ENCODE measurements at places on chromosomes 1 and 21. TPM values are rescaled to one million over a fixed set of nuclear protein-coding genes. Genes with fewer than 3 reads are reported as not detected.
A peak's percentile ranks its signal among the peaks of the same experiment; 100 is the strongest.

- DNase-seq, result no peak
Observed at GRCh38 chr1:184330875-184331274, 56.0 kb upstream of the C1orf21 start.

DNA sequence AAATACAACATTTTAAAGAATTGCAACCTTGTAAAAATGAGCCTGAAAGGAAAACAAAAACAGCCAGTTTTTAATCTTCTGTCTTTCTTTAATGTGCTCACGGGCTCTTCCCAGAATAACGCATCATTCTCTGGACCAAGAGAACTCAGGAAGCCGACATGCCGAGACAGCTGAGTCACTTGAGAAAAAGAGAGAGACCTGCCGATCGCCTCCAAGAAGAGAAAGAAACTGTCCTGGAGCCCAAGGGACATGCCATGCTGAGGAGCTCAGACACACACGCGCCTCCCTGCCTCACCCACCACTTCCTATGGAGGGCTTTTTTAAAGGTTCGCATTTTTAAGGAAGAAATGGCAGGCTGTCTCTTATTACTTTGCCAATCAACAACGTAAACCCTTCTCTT is 176.4 kb downstream of the ZNF281 start:
- peak; percentile 69 for DNase-seq

- DNase-seq, result no peak
Observed at GRCh38 chr1:44619261-44619900, 54.9 kb downstream of the TMEM53 start.

GRCh38 chr21:46193829-46194373 is 9.6 kb upstream of the SPATC1L start:
- no peak for DNase-seq

DNA sequence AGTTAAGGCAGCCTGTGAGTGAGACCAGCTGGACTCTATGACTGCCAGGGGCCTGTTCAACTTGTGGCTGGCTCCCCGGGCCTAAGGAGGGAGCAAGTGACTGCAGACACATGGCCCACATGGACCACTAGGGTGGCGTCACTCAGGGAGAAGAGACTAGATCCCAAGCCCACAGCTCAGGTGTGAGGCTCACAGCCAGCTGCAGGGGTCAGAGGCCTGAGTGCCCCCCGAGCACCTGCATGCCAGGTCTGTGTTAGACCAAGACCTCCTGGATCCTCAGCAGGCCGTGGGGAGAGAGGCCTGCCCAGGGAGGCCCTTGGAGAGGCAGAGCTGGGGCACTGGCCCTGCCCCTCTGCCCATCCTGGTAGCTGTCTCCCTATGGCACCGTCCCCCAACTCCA is 142.4 kb upstream of the RUNX3 start:
- no peak for DNase-seq

DNA sequence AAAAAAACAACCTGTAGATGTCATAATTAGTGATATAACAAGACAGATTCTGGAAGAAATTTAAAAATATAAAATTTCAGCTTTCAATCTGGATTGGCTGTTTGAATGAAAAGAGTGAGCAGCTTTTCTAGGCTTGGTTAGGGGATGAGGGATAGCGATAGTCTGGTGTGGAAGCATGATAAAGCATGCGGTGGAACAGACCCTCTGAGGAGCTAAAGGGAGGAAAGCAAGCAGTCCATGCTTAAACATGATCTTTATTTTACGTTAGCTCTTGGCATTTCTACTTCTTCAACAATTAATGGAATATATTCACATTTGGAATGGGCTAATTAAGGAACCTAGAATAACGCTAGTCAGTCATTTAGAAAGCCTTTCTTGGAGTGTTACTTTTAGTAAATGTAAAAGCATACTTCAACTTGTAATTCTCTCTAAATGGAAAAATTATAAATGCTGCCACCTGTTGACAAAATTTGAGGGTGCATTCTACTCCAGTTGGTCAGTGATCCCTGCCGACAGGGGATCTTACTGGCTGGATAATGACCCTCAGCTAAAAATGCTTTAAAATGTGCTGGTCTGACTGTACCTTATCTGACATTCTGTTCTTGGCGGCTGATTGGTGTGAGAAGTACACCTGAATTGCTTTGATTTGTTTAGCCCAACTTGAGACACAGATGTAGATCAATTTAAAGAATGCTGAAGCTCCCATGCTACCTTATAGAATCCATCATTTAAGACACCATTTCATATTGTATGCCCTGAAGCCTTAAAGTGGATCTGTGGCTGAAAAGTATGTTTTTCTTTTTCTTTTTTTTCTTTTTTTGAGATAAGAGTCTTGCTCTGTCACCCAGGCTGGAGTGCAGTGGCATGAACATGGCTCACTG is 61.2 kb downstream of the AK4 start:
- DNase-seq, result peak; percentile 61

DNA sequence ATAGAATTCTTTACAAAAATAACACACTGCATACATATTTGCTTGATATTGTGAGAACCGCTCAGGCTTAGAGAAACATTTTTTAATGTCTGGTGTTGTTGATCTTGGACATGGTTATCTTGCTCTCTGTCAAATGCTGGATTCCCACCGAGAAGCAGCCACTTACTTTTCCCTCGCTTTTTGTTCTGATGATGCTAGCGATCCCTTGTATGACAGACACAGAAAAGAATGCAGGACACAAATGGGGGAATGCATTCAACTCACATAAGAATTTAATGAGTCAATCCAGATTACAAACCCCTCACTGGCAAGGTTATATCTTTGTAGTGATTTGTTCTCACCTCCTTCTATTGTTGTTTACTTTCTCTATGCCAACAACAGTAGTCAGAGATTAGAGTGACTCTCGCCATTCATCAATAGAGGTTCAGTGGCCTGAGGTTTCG is 76.8 kb upstream of the AKT3 start:
- peak; percentile 93 for DNase-seq

GRCh38 chr1:166029196-166029945 is 137.4 kb downstream of the FAM78B start:
- no peak for DNase-seq

DNA sequence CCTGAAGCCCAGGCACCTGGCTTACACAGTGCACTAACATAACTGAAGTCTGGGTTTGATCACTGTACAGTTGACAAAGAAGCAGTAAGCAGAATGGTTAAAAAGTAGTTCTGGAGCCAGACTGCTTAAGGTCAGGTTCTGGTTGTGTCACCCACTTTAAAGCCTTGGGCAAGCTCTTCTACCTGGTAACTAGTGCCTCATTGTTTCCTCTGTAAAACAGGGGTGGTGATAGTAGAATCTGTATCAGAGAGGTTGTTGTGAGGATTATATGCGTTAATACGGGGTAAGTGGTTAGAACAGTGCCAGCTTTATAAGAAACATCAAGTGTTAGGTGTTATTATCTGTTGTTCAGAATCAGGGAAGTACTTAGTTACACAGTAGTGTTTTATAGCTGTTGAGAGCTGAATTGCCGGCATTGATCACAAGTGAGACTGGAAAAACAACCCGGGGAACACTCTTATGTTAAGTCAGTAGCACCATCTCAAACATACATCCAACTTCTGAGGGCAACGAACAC is 3.7 kb downstream of the BACH1 start:
- DNase-seq, result peak; percentile 31

DNA sequence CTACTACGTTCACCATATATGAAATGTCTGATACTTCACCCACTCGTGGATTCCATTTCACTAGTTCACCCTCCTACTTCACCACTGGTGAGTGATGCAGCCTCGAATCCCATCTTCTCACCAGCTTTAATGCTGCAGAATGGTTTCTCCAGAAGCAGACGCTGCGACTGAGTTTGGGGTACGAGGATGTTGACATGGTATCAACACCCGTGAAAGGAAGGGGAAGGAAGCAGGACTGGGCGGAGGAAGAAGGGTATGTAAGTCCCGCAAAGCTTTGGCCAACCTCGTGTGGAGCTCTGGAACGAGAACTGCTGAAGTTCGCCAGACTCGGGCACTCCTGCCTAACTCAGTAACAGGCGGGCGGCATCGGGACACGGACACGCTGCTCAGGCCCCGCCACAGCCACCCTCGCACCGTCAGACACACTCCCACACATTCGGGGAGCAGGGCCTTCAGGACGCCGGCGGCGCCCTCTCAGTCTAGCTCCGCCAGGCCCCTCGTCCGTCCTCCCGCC is 833 bp upstream of the DIP2A start:
- DNase-seq, result peak; percentile 42

- DNase-seq, result no peak
Observed at GRCh38 chr1:27627061-27627460, 7.9 kb downstream of the FGR start.

The TUT4 gene
- total RNA-seq, result 90.7 TPM

DNA sequence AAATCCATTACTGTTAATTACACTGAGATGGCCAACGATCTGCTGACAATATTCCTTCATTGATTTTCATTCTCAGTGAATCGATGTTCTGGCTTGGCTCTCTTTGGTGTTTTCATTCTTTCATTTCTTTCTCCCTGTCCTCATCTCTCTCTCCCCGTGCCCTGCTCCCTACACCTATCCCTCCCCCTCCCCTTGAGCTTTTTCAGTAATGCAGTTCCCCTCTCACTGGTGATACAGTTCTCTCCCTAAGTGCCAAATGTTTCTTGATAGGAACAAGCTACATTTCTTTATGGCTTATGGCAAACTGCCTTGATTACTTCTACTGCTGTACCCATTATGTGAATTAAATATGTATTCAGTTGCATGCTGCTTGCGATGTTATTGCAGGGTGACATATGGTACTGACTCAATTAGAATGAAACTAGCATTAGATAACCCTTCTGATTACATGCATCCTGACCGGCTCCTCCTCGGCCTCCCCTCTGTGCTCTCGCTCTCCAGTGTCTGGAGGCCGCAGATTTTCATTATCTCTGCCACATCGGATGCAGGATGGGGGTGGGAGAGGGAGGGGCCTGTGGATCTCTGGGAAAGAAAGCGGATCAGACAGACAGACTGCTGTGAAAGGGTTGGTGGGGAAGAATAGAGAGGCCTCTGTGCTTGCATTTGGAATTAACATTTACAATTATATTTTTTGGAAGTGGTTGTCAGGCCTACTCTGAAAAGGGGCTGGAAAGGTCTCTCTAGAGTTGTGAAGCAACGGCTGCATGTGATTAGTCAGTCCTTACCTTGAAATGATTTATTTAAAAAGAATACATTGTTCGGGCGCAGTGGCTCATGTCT is 130.9 kb downstream of the PBX1 start:
- DNase-seq, result no peak

GRCh38 chr1:101438359-101438758 is 201.5 kb downstream of the S1PR1 start:
- DNase-seq, result peak; percentile 50

The BSND gene
- total RNA-seq, result not detected

DNA sequence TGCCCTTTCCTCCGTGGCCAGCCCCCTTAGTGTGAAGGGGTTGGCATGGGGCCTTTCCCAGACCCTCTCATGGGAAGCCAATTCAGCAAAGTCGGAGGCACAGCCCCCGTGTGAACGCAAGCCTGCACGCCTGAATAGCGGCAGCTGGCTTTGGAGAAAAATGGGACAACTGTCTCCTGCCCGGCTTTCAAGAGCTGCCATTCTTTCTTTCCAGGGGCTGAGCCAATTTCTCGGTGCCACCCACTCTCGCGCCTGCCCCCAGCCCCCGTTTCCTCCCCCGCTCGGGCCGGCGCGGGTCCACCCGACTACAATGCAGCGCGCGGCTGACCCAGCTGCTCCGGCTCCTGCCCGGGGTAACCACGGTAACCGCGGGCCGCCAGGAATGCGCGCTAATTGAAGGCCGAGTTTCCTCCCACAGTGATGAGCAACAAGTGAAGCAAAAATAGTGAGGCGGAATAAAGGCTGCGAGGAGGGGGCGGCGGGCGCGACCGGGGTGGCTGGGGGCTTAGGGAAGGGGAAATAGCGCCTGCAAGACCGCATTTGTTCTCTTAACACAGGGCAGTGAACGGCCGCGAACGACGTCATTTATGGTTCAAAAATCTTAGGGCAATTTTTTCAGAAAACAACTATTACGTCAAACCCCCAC is 27.8 kb downstream of the ILDR2 start:
- no peak for DNase-seq

DNA sequence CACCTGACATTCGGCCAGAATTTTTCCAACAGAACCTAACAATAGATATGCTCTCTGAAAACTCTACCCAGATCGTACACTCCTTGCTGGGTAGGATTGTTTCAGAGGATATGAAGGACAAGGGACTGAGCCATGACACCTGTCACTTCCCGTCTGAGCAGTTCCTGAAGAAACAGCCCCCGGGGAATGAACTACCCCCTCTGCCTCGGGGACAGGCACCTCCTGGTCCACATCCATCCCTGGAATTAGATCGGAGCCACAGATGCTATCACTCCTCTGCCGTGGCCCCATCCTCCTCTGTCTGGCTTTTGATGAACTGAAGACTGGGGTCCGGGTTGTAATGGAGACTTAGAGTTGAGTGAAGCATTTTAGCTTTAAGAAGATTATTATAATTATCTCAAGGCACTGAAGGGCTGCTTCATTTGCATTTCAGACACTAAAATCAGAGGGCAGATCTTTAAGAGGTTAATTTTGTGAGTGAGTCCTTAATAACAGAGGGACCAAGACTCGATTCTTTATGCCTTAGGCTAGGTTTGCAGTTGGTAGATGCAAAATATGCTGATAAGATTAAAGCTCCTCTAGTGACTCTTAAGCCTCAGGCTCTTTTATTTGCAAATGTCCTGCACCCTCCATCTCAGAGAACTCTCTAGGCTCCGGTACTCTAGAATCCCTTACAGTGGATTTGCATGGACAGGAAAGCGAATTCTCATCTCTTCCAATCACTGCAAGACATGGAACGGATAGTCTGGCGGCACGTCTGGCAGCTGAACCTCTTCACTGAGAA is 333.8 kb downstream of the KIF26B start:
- no peak for DNase-seq

DNA sequence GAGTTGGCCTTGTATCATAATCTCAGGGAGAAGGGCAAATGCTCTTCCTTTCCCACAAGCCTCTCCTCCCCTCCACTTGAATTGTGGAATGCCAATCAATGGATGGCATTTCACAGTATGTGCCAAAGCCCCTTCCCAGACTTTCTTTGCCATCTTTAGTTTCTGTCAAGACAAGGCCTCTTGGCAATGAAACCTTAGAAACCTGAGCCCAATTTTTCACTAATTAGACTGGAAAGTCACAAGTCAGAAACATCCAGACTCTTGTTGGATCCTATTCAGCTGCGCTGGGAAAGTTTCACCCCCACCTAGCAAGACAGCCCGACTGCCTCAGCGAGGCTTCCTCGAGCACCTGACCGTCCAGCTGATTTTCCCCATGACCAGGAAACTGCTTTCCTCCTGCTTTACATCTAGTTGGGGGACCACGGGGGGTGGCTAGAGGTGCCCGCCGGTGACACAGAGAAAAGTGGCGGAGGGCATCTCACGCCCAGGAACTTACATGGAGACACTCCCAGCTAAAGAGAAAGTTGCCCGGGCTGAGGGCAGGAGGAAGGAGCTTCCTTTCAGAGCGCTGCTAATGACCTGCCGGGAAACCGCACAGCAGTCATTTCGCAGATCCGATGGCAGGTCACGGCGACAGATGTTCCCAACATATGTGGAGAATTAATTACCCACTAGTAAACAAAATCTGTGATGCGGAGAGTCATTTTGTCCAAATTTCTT is 302.6 kb upstream of the RRP15 start:
- DNase-seq, result no peak

DNA sequence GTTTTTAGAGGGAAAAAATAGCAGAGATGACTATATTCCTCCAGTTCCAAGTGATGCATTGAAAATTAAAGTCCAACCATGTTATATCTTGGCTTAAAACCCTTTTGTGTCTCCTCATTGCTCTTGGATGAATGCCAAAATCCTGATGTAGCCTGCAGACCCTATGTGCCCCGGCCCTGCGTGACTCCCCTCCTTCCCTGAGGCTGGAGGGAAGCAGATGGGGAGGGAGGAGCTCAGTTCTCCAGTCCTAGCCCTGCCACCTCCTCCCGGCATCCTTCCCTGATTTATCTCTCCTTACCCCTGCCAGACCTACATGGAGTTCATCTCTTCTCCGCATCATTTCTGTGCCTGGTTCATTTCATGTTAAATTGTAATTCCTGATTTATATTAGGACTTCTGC is 397.4 kb downstream of the PTPRU start:
- DNase-seq, result no peak

The PIK3C2B gene
- 3.4 TPM for total RNA-seq

Measured in MCF 10A (cell line).